Lung (tissue), 17 donors: ENCODE measurements at places on chromosomes 1 and 21. TPM values are rescaled to one million over a fixed set of nuclear protein-coding genes. Genes with fewer than 3 reads are reported as not detected.

Gene SLC1A7
- 0.14 TPM for total RNA-seq

Gene LRRC8C
- total RNA-seq, result 8.9 TPM

Gene USP16
- 33.2 TPM for total RNA-seq

Gene SIK1
- 29.9 TPM for total RNA-seq

Gene SMYD2
- 48.6 TPM for total RNA-seq

DNA sequence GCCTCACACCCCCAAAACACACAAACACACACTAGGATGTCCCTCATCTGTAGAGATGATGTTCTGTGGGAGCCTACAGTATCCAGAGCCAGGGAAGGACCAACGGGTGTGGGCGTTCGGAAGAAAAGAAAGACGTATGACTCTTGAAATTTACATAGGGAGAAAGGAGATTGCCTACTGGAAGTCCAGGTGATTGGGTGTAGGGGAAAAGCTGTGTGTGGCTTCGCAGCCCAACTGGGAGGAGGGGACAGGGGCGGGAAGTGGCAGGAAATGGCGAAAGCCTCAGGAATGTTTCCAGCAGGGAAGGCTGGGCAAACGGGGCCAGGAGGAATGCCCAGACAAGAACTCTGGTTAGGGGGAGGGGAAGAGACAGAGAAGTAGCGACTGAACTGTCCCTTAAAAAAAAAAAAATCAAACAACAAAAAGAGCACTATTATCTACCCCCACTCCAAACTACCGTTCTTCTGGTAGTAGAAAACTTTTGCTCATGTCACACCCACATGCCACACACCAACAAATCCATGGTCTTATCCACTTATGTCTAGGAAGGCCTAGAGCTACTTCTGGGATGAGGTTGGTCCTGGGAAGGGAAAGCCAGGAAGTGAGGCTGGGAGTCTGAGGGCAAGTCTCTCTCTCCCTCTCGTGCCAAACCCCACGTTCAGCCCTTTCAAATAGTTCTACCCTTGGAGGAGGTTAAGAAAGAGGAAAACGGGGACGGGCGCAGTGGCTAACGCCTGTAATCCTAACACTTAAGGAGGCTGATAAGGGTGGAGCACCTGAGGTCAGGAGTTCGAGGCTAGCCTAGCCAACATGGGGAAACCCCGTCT, 1.8 kb upstream of the CKS1B start:
- H3K27ac ChIP-seq, result peak overlapping the region; percentile 96
- H3K36me3 ChIP-seq, result no peaks in the 10 kb centered on the region
- no peak overlapping the region for H3K4me3 ChIP-seq

DNA sequence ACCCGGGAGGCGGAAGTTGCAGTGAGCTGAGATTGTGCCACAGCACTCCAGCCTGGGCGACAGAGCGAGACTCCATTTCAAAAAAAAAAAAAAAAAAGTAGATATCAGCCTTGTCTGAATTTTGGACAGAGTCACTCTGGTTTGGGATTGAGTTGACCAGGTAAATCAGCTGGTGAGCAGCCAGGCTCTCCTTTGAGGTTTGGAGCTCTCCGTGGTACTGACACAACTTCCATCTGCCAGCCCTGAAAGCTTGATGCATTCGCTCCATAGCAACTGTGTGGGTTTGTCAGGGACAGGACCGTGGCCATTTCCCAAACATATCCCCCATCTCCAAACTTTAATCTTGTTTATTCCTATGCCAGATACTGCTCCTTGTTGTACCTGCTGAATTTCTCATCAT, 155.2 kb downstream of the DMRTA2 start:
- no peaks in the 10 kb centered on the region for H3K36me3 ChIP-seq
- H3K27me3 ChIP-seq, result no peaks in the 10 kb centered on the region
- H3K27ac ChIP-seq, result no peak overlapping the region
- H3K4me1 ChIP-seq, result no peaks in the 10 kb centered on the region

- peaks cover 3% of the 10 kb centered on the region for H3K36me3 ChIP-seq
- no peak overlapping the region for H3K4me3 ChIP-seq
- H3K27me3 ChIP-seq, result no peaks in the 10 kb centered on the region
- H3K27ac ChIP-seq, result no peak overlapping the region
Observed at GRCh38 chr1:64107118-64107519, 96.3 kb upstream of the UBE2U start.

DNA sequence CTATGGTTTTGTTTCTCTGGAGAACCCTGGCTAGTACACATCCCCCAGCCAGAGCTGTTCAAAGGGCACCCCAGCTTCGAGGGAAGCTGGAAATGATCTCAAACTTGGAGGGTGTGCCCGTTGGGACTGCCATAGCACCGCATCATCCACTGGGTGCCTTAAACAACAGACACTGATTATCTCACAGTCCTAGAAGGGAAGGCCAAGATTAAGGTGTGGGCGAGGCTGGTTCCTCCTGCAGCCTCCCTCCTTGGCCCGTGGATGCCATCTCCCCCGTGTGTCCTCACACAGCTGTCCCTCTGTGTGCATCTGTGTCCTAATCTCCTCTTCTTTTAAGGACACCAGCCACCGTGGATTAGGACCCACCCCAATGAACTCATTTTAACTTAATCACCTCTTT, 4.2 kb upstream of the IBA57 start:
- no peak overlapping the region for H3K4me3 ChIP-seq

GRCh38 chr1:25065795-25066238, 135.7 kb upstream of the RUNX3 start:
- H3K27ac ChIP-seq, result no peak overlapping the region
- no peaks in the 10 kb centered on the region for H3K27me3 ChIP-seq
- no peaks in the 10 kb centered on the region for H3K36me3 ChIP-seq
- DNase-seq, result peak; percentile 73
- no peak overlapping the region for H3K4me3 ChIP-seq

DNA sequence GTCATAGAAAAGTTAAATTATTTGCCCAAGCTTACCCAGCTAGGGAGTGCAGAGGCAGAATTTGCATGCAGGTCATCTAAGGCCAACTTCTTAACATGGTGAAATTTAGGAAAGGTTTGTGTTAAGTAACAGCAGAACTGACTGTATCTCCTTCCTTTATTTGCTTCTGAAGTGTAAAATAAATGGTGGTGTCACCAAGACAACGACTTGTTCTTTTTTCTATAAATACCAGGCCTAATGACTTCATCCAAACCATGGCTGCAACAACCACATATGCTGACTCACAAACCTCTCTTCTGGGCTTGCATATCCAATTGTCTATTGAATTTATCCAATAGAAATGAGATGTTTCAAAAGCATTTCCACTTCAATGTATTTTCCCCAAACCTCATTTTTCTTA, 19.1 kb downstream of the COL24A1 start:
- DNase-seq, result no peak
- H3K4me1 ChIP-seq, result no peaks in the 10 kb centered on the region
- H3K27me3 ChIP-seq, result no peaks in the 10 kb centered on the region
- no peak overlapping the region for H3K4me3 ChIP-seq
- no peak overlapping the region for H3K27ac ChIP-seq
- H3K36me3 ChIP-seq, result no peaks in the 10 kb centered on the region

GRCh38 chr1:26701995-26702679, 6.3 kb downstream of the ARID1A start:
- peaks cover 9% of the 10 kb centered on the region for H3K4me1 ChIP-seq
- no peak overlapping the region for H3K4me3 ChIP-seq
- no peaks in the 10 kb centered on the region for H3K27me3 ChIP-seq
- no peaks in the 10 kb centered on the region for H3K36me3 ChIP-seq
- H3K27ac ChIP-seq, result no peak overlapping the region
- peak; percentile 16 for DNase-seq

DNA sequence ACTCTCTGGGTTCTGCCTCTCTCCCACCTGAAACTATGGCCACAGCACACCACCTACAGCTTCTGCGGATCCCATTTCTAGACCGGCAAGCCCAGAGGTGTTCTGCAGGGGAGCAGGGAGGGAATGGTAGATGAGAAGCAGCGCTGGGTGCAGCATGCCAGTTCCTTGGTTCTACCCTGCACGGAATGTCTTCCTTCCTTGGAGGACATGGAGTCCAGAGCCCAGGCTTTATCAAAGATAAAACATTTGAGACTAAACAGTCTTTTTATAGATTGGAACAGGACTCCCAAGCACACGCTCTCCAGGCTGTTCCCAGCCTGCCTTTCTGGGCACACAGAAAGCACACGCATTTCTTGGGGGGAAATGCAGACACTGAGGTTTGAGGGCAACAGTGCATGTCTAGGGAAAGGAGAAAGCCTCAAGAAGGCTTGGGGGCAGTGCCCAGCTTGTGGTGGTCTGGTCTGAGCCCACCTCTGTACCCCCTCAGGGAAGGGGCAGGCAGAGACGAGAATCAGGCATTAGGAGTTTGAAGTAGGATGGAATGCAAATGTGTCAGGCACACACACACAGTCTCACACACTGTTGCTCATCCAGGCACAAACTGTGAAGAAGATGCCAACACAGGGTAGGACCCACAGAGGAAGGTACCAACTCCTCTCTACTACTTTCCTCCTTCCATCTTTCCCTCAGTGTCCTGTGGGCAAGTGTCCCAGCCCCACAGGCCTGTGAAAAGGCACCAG, 29.7 kb downstream of the LGR6 start:
- no peaks in the 10 kb centered on the region for H3K27me3 ChIP-seq
- H3K4me1 ChIP-seq, result no peaks in the 10 kb centered on the region
- no peak overlapping the region for H3K27ac ChIP-seq
- DNase-seq, result no peak
- H3K36me3 ChIP-seq, result no peaks in the 10 kb centered on the region

DNA sequence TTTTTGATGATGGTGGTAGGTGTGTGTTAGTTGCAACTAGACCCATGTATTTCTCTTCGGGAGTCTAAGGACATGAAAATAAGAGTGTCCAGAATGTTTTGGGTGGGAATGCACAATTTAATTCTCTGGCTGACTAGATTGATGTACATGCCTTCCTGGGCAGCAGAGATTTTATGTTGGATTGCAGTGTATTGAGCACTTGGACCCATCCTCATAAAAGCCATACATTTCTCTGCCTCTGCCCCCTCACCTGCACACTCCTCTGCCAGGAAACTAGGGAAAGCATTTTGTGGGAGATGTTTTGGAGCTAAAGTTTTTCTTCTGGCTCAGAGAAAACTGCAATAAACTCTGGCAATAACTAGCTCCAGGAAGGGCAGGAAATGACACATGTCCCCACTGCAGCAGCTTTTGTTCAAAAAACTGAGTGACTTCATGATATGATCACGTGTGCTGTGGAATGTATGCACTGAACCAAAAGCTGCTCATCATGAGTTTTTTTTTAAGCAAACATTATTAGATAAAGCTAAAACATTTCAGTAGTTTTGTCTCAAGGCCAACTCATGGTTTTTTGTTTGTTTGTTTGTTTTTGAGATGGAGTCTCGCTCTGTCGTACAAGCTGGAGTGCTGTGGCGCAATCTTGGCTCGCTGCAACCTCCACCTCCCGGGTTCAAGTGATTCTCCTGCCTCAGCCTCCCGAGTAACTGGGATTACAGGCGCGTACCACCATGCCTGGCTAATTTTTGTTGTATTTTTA, 17.6 kb downstream of the RIT1 start:
- H3K4me1 ChIP-seq, result peaks cover 4% of the 10 kb centered on the region
- H3K36me3 ChIP-seq, result peaks cover 5% of the 10 kb centered on the region
- H3K4me3 ChIP-seq, result no peak overlapping the region
- H3K27me3 ChIP-seq, result no peaks in the 10 kb centered on the region

DNA sequence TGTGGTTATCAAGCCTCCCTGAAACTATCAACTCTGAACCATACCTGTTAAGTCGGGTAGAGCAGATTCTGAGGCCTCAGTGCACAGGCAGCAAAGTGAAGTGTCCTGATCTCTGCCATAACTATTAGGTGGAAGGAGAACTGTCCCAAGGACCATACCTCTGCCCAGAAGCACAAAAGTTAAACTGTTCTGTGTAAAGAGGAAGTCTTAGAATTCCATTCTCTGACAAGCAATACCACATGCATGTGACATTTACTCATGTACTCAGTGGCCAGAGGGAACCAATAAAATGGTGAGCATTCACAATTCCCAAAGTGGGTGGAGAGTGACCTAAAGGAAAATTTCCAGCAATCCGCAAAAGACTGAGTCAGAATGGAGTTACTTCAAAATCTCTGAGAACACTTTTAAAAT, 61.0 kb downstream of the TOR3A start:
- no peaks in the 10 kb centered on the region for H3K27me3 ChIP-seq
- peak; percentile 45 for DNase-seq
- no peak overlapping the region for H3K4me3 ChIP-seq
- H3K27ac ChIP-seq, result peak overlapping the region; percentile 78
- no peaks in the 10 kb centered on the region for H3K4me1 ChIP-seq
- H3K36me3 ChIP-seq, result no peaks in the 10 kb centered on the region

- no peak overlapping the region for H3K4me3 ChIP-seq
- H3K36me3 ChIP-seq, result no peaks in the 10 kb centered on the region
- H3K27me3 ChIP-seq, result no peaks in the 10 kb centered on the region
- no peaks in the 10 kb centered on the region for H3K4me1 ChIP-seq
- DNase-seq, result no peak
Observed at GRCh38 chr1:71350805-71351204, 270.0 kb upstream of the ZRANB2 start.

- DNase-seq, result no peak
- no peaks in the 10 kb centered on the region for H3K4me1 ChIP-seq
- H3K27me3 ChIP-seq, result no peaks in the 10 kb centered on the region
- no peak overlapping the region for H3K27ac ChIP-seq
- no peak overlapping the region for H3K4me3 ChIP-seq
Observed at GRCh38 chr1:29655145-29655544, 418.8 kb downstream of the PTPRU start.

GRCh38 chr1:180615493-180616290, 16.1 kb upstream of the XPR1 start:
- no peaks in the 10 kb centered on the region for H3K27me3 ChIP-seq
- peak; percentile 45 for DNase-seq
- H3K36me3 ChIP-seq, result no peaks in the 10 kb centered on the region
- H3K27ac ChIP-seq, result no peak overlapping the region
- H3K4me3 ChIP-seq, result no peak overlapping the region

- no peak for DNase-seq
- peaks cover 2% of the 10 kb centered on the region for H3K4me1 ChIP-seq
- H3K27ac ChIP-seq, result peak overlapping the region; percentile 1
- H3K36me3 ChIP-seq, result no peaks in the 10 kb centered on the region
- no peak overlapping the region for H3K4me3 ChIP-seq
Observed at GRCh38 chr1:2544875-2545640, 11.1 kb upstream of the TNFRSF14 start.

DNA sequence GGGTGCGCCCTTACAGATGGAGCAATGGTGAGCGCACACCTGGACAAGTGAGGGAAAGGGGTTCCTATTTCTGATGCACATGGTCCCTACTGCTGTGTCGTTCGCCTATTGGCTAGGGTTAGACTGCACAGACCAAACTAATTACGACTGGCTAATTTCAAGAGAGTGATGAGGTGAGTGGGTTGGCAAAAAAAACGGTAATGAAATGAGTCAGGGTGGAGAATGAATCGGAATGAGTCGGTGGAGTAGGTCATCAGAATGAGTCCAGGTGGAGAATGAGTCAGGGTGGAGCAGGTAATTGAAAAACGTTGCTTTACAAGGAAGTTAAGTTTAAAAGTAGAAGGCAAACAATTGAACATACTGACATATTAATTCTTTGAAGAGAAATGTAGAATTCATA, 79.8 kb downstream of the WDR4 start:
- no peaks in the 10 kb centered on the region for H3K27me3 ChIP-seq
- H3K4me3 ChIP-seq, result no peak overlapping the region
- DNase-seq, result no peak
- no peaks in the 10 kb centered on the region for H3K36me3 ChIP-seq
- no peak overlapping the region for H3K27ac ChIP-seq
